CMK (cell line): ENCODE measurements at places on chromosomes 5 and 9.
A peak's percentile ranks its signal among the peaks of the same experiment; 100 is the strongest.

DNA sequence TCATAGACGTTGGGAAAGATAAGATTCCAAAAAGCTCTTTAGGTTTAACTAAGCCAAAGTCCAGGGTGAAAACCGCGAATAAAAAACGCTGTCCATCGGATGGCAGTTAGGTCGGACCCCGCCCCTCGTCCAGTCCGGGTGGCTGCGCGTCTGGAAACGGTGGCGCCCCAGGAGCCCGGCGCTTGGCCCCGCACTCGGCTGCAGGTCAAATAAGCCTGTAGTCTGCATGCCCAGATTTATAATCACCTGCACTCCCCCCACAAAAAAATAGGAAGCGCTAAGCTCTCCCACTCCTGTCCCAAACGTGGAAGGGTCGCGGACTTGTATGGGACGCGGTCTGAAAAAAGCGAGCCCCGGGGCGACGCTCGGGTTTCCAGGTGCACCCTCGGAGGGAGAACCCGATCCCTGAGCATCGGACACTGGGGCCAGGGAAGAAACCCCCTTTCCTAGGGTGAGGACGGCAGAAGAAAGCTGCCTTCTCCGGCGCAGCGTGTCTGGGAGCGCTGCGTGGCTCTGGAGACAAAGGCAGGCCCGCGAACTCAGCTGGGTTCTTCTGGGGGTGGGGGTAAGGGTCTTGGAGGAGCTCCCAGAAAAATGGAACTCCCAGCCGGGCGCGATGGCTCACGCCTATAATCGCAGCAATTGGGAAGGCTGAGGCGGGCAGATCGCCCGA, 923 bp upstream of the ZBTB5 start:
- DNase-seq = peak; percentile 47

DNA sequence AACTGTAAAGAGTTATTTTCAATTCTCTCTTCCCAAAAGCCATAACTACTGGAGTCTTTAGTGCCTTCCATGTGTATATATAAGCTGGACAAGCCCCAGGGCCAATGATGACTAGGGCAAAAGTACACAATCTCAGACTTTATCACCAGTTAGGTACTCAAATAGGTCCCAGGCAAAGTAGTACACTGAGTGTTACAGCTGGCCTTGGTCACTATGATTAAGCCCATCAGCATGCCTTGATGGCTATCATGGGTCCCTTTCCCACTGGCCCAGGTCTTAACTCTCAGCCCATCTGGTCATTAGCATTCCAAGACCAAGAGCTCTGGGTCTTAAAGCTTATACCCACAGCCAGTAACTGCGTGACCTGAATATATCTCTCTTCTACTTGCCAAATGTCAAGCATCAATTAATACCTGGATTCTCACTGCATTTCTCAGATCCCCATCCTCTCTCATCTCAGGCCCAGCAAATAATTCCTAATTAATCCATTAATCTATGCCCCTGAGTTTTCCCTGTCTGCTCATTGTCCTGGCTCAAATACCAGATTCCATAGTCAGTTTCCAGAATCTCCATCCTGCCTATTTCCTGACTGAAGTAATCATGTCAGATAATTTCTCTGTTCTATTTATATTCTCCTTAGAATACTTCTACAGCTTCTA, 62.3 kb downstream of the NR6A1 start:
- DNase-seq = no peak

DNA sequence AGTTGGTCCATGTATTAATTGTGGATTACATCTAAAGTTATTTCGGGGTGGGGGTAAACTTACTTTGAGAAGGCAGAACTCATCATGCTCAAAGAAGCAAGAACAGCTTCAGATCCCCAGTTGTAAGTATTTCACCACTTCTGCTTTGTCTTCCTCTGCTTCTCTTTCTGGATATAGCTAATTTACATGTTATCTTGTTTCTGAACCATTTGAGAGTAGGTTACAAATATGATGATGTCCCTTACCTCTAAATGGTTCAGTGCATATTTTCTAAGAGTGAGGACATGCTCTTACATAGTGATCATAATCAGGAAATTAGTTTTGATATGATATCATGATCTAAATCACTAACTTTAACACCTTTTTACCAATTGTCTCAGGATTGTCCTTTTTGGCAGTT, 11.9 kb downstream of the TRIO start:
- DNase-seq = no peak

- DNase-seq = no peak
Observed at GRCh38 chr9:84072621-84073180, 92.1 kb downstream of the RMI1 start.

- DNase-seq = no peak
Observed at GRCh38 chr5:116772806-116773205, 198.2 kb upstream of the SEMA6A start.

GRCh38 chr9:17669206-17669605, 90.3 kb downstream of the SH3GL2 start:
- DNase-seq = no peak
